ENCODE measurements at places on chromosomes 13 and 19.
A peak's percentile ranks its signal among the peaks of the same experiment; 100 is the strongest.

DNA sequence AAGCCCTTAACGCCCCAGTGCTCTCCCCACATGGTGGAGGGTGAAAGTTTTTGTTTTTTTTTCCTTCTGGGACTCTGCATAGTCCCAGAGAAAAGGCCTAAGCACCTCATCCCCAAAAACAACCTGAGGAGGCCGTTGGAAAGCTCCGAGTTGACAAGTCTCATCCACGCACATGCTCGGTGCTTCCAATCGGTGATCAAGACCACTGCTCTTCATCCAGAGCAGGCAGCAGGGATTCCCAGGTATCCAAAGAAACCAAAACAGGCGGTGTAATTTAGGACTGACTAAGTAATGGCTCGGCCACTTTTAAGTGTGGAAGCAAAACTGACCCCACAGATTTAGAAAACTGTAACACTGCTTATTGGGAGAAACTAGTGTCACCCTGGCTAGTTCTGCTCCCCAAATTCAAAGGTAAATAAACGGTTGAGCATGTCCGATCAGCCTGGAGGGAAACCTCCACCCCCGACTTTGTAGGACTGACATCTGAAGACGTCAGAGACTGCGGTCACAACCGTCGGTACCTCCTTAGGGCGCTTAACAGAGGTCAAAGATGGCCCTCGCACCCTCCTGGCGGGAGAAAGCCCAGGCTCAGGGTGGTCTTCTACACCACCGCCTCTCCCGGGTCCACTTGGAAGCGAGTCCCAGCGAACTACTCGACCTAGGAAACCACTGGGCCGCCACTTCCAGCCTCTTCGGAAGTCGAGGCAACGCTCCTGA is 997 bp upstream of the ZNF446 start:
- no peaks in the 10 kb centered on the region for H3K27me3 ChIP-seq
- peaks cover 11% of the 10 kb centered on the region for H3K4me1 ChIP-seq
- peak overlapping the region; percentile 92 for H3K27ac ChIP-seq
- no peak for DNase-seq
- H3K4me3 ChIP-seq: peak overlapping the region; percentile 97

DNA sequence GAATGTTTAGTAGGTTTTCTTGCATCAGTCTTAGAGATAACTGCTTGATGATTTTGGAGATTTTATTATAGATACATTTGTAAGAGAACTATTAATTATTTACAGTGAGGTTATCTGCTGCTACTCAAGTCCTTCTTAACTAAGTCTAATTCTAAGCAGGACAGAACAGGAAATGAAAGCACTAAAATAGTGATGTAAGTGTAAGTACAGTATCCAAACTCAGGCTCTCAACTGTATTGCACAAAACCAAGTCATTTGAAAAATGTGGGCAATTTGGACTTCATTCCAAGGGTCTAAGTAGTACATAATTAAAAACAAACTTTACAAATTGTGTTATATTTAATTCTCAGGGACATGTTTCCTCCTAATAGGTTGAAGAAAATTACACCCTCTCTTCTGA is 417.1 kb downstream of the ITGBL1 start:
- H3K36me3 ChIP-seq: no peaks in the 10 kb centered on the region
- no peak overlapping the region for H3K27ac ChIP-seq
- DNase-seq: no peak
- peaks cover 5% of the 10 kb centered on the region for H3K4me1 ChIP-seq

DNA sequence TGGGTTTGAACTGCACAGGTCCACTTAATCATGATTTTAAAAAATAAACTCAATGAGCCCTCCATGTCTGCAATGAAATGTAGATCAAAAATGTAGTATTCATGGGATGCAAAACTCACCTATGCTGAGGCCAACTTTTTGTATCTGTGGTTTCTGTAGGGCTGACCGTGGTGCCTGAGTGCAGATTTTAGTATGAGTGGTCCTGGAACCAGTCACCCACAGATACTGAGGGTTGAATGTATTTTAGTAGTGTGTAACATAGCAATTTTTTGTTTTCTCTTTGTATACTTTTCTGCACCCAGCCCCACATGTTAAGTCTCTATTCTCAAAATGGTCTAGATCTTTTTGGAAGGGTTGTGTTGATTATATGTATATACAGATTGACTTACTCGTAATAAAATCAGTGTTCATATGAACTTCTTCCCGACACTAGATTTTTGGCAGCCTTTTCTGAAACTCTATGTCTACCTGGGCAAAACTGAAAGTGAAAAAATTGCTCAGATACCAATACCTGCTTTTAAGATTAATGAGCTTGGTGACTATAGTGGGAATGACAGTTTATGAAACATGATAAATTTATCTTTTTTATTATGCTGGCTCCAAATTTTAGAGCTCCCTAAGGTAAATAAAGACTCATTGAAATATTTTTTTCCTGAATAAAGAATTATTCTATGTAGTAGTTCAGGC is 51.6 kb downstream of the DNAJC15 start:
- peaks cover 32% of the 10 kb centered on the region for H3K36me3 ChIP-seq
- peak overlapping the region; percentile 57 for H3K4me3 ChIP-seq
- no peak for DNase-seq

DNA sequence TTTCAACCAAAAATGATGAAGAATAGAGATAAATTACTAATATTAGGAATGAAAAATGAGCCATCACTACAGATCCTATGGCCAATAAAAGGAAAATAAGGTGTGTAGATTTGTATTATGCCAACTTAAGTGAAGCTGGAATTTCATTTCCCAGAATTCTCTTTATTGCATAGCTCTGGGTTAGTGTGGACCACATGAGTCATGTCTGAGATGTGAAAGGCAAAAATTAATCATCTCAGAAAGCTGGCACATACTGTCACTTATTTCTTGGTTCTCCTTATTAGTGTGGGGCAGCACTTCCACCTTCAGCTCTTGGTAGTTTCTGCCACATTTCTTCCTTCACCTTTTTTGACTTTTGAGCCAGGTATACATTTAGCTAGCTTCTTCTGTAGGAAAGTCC is 82.6 kb downstream of the KATNAL1 start:
- H3K27ac ChIP-seq: no peak overlapping the region
- no peak overlapping the region for H3K4me3 ChIP-seq
- no peak for DNase-seq
- H3K4me1 ChIP-seq: no peaks in the 10 kb centered on the region
- peaks cover 45% of the 10 kb centered on the region for H3K36me3 ChIP-seq

GRCh38 chr19:13868663-13869062 is 8.3 kb upstream of the NANOS3 start:
- no peak overlapping the region for H3K27ac ChIP-seq
- H3K27me3 ChIP-seq: peaks cover 41% of the 10 kb centered on the region
- H3K4me3 ChIP-seq: no peak overlapping the region
- DNase-seq: no peak
- no peaks in the 10 kb centered on the region for H3K36me3 ChIP-seq

DNA sequence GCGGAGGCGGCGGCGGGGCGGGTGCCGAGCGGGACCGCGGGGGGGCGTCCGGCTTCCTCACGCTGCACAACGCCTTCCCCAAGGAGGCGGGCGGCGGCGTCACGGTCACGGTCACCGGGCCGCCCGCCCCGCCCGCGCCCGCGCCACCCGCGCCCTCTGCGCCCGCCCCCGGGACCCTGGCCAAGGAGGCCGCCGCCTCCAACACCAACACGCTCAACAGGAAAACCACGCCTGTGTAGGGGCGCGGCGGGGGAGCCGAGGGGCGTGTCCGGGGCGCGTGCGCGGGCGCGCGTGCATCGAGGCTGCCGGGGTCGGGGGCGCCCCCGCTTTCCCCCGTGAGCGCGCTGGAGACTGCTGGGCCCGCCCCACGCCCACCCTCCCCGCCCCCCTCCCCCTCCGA is 8.8 kb upstream of the CACNG6 start:
- H3K4me1 ChIP-seq: peaks cover 9% of the 10 kb centered on the region
- H3K27me3 ChIP-seq: peaks cover 24% of the 10 kb centered on the region

DNA sequence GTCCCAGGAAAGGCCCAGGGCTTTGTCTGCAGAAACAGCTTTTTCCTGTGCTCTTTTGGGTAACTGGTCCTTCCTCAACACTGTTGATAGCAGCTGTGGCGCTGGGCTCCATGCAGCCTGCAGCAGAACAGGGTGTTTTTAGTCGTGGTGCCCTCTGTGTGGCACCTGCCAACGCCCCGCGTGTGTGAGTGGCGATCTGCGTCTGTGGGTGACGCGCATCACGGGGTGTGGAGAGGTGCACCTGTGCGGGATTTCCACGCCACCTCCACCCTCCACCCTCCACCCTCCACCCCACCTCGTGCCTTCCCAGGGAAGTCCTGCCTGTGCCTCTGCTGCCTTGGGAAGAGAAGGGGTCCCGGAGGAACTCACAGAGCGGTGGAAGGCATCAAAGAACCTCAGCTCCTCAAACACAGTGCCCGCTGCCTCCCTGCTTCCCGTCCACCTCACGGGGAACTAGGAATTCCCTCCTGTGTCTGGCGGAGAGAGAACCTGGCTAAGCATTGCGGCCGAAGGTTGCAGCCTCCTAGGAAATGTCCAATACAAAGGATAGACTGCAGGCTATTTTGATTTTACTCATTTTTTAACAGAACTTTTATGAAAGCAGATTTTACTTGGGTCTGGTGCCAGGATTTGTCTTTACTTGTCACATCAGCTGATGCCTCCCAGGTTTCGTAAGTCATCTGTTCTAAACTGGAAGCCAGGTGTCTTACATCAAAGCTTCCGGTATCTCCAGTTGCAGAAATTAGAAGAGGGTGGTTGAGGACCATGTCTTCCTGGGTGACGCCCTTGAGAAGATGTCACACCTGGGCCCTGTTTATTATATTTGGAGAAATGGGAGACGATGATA is 84.0 kb downstream of the ATP11A start:
- DNase-seq: no peak
- H3K27ac ChIP-seq: no peak overlapping the region
- peaks cover 2% of the 10 kb centered on the region for H3K36me3 ChIP-seq
- H3K27me3 ChIP-seq: no peaks in the 10 kb centered on the region
- no peak overlapping the region for H3K4me3 ChIP-seq
- H3K4me1 ChIP-seq: peaks cover 6% of the 10 kb centered on the region

- H3K4me3 ChIP-seq: peak overlapping the region; percentile 74
- H3K27me3 ChIP-seq: no peaks in the 10 kb centered on the region
- H3K4me1 ChIP-seq: peaks cover 16% of the 10 kb centered on the region
- no peak for DNase-seq
- H3K36me3 ChIP-seq: peaks cover 3% of the 10 kb centered on the region
- H3K27ac ChIP-seq: peak overlapping the region; percentile 54
These were observed 13.2 kb upstream of the ASF1B start for GRCh38 chr19:14149509-14149994.
